Fibroblast of mammary gland (primary cell): ENCODE measurements at places on chromosomes 5 and 9.
A peak's percentile ranks its signal among the peaks of the same experiment; 100 is the strongest.

DNA sequence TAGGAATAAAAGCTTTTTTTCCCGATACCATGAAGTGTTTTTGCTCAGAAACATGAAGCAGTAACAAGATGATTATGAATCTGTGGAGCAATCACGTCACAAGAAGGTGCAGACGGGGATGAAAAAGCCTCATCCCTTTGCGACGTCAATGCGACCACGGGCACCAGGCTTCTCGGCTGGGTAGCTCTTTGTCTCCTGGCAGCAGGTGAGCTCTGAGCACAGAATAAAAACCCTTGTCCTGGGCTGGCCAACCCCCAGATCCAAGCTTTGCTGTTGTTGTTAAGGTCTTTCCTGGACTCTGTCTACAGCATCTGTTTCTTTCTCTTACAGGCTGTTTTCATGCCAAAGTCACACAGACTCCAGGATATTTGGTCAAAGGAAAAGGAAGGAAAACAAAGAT lies 113.8 kb downstream of the ANKRD18B start:
- DNase-seq = no peak

DNA sequence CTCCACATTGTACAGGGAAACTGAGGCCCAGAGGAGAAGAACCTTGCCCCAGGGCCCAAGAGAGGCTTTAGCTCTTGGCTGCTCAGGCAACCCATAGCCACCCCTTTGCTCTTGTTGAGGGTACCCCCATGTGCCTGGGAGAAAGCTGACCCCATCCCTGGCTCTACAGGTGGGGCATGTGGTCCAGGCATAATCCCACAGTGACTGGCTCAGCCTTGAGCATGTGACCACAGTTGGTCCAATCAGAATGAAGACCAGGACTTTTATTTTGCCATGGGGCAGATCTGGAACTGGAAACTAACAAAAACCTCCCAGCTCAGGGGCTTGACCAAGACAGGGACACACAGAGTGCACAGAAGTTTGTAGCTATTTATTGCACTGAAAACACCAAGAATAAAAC lies 29.3 kb downstream of the SLC6A7 start:
- peak; percentile 12 for DNase-seq

- DNase-seq = no peak
Observed at GRCh38 chr5:1251678-1252580, 26.7 kb downstream of the SLC6A18 start.

GRCh38 chr9:91421128-91421765 lies 2.4 kb downstream of the NFIL3 start:
- peak; percentile 39 for DNase-seq

GRCh38 chr9:134375430-134376385 lies 49.5 kb downstream of the RXRA start:
- DNase-seq = peak; percentile 22

GRCh38 chr9:36154331-36154952 lies 14.7 kb upstream of the CCIN start:
- peak; percentile 84 for DNase-seq

DNA sequence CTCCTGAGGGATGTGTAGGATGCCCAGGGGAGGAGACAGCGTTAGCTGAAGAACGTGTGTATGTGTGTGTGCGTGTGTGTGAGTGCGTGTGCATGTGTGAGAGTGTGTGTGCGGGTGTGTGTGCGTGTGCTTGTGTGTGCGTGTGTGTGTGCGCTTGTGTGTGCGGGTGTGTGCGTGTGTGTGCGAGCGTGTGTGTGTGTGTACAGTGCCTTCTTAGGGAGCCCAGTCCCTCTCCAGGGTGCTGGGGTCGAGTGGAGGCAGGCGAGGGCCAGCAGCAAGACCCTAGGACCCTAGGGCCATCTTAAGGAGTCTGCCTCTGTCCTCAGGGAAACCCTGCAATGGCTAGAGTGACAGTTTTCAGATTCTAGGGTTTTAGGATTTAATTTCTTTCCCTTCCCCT lies 26.0 kb upstream of the STXBP1 start:
- DNase-seq = no peak

DNA sequence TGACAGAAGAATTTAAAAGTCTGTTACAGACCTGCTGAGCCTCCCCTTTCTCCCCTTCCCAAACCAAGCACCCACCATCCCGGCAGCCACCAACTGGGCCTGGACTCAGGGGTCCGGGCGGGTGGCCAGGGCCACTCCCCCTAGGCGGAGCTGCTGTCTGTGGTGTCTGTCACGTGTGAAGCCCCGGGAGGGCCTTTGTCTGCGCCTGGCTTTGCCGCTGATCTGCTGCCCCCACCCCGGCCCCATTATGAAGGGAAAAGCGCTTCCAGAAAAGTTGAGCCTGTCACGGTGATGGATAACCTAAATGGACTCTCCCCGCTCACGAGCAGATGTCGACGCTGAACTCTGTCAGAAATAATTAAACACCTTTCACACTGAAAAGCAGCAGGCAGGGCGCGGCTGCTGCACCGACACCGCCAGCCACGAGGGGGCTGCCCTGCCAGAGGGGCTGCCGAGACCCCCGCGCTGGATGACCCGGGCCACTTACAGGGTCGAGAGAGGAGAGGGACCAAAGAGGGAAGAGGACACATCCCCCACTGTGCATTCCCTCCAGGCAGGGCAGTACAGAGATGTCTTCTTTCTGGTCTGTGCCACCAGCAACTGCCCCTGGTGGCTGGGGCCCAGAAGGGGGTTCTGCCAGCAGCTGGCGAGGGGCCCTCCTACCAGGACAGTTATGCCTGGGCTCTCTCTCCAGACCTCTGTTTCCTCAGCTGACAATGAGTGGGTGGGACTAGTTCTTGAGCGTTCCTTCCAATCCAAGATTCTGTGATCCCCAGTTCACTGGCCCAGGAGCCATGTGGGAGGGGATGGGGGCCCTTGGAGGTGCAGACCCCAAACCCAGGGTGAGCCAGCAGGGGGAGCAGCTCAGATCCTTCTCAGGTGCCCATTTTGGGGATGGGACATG lies 36.0 kb upstream of the BARHL1 start:
- DNase-seq = peak; percentile 24

GRCh38 chr9:72807765-72808445 lies 144.9 kb downstream of the ALDH1A1 start:
- DNase-seq = no peak

GRCh38 chr9:104784098-104784497 lies 20.2 kb downstream of the NIPSNAP3B start:
- DNase-seq = no peak

GRCh38 chr5:166251786-166252185 lies 2039.7 kb upstream of the WWC1 start:
- DNase-seq = no peak

GRCh38 chr5:106757672-106758071 lies 913.1 kb downstream of the EFNA5 start:
- DNase-seq = no peak

GRCh38 chr5:175107865-175108264 lies 336.1 kb downstream of the DRD1 start:
- no peak for DNase-seq

- no peak for DNase-seq
Observed at GRCh38 chr5:180557217-180557809, 34.0 kb downstream of the SCGB3A1 start.

- DNase-seq = peak; percentile 64
Observed at GRCh38 chr5:172707285-172708182, 63.5 kb downstream of the DUSP1 start.

DNA sequence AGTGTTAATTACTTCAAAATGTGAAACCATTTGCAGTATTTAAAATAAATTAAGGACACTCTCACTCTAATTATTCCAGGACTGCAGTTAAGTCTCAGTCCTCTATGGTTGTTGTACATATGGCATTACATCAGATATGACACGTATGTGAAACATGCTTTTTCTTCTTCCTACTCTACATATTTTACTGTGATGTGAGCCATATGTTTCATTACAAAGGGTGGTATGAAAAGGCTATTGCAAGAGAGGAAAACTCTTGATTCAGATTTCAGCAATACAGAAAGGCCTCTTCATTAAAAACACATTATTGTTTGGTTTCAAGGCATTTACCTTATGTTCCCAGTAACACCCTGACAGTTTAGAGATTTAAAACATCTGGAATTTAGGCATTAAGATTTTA lies 964.5 kb upstream of the DMAC1 start:
- peak; percentile 75 for DNase-seq

DNA sequence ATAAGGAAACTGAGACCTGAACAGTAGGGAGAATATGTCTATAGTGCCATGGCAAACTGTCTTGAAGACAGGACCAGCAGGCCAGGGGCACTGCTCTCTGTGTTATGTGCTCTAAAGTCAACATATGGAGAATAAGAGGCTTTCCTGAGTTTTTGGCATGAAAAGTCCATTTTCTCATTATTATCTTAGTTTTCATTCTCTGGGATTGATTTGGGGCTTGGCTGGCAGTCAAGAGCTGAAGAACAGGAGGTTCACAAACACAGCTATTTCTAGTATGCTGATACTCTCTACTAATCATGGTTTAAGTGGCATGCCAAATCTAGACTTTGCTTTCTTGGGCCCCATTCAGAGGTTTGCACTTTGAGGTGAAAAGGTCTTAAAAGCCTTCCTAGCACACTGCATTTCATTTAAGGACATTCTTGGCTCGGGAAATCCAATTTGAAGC lies 404.4 kb downstream of the ZNF608 start:
- DNase-seq = peak; percentile 91

DNA sequence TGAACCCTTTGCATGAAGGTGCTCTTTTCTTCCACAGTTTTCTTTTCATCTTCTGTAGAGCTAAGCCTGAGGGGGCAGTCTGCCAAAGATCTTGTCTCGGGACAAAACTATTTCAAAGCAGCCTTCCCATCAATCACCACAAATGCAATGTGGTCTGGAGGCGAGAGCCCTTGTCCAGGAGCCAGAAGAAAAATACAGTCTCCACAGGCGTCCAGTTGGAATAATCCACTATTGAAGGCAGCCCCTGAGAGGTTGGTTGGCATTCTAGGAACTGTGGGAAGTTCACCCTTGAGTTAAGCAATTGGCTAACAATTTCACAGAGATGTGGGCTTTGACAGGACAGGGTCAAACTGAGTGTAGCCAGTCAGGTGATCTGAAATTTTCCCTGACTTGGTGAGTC lies 72.0 kb downstream of the SEMA6A start:
- DNase-seq = peak; percentile 59

- no peak for DNase-seq
Observed at GRCh38 chr5:161382685-161383084, 163.8 kb downstream of the GABRB2 start.

DNA sequence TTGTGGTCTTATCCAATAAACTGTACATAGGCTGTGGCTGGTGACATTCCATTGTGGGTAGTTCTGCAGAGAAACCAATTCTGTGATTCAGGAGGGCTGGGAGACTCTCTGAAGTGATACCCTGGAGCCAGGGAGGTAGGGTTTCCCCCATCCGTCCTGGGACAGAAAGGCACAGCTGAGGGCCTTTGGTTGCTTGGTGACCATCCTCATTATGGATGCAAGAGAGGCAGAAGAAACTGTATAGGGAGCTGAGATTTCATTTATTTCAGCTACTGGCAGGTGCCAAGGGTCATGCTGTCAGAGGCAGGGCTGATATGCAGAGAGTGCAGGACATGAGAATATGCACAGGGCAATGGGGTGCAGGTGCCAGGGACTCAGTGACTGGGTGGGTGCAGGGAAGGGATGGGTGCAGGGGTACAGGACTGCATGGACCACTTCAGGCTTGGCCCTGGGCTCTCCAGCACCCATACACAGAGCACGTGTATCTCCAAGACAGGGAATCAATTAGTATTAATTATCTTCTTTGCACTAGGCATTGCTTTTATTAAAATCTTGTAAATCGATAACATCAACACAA lies 236.5 kb downstream of the ICE1 start:
- DNase-seq = no peak

- peak; percentile 99 for DNase-seq
Observed at GRCh38 chr5:65198456-65199120, 283.1 kb downstream of the ADAMTS6 start.

- DNase-seq = peak; percentile 38
Observed at GRCh38 chr5:143491646-143492045, 88.2 kb upstream of the NR3C1 start.

DNA sequence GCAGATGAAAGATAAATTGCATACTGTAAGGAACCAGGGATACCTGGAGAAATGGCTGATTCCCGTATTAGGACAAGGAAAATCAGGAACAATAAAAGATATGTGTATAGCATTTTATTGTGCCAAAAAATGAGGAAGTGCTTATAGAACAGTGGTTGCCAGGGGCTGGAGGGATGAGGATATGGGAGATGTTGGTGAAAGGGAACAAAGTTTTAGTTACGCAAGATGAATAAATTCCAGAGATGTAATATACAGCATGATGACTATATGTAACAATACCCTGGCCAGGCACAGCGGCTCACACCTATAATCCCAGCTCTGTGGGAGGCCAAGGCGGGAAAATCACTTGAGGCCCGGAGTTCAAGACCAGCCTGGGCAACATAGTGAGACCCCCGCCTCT lies 101.8 kb downstream of the CDK5RAP2 start:
- DNase-seq = peak; percentile 78

- no peak for DNase-seq
Observed at GRCh38 chr5:881551-881935, 11.1 kb downstream of the BRD9 start.

- no peak for DNase-seq
Observed at GRCh38 chr5:115471345-115472063, 73.1 kb downstream of the FEM1C start.

GRCh38 chr5:150339841-150340240 lies 17.7 kb upstream of the TCOF1 start:
- no peak for DNase-seq

GRCh38 chr5:142141463-142141862 lies 32.9 kb downstream of the NDFIP1 start:
- no peak for DNase-seq

- no peak for DNase-seq
Observed at GRCh38 chr5:78001197-78001596, 225.1 kb upstream of the TBCA start.

DNA sequence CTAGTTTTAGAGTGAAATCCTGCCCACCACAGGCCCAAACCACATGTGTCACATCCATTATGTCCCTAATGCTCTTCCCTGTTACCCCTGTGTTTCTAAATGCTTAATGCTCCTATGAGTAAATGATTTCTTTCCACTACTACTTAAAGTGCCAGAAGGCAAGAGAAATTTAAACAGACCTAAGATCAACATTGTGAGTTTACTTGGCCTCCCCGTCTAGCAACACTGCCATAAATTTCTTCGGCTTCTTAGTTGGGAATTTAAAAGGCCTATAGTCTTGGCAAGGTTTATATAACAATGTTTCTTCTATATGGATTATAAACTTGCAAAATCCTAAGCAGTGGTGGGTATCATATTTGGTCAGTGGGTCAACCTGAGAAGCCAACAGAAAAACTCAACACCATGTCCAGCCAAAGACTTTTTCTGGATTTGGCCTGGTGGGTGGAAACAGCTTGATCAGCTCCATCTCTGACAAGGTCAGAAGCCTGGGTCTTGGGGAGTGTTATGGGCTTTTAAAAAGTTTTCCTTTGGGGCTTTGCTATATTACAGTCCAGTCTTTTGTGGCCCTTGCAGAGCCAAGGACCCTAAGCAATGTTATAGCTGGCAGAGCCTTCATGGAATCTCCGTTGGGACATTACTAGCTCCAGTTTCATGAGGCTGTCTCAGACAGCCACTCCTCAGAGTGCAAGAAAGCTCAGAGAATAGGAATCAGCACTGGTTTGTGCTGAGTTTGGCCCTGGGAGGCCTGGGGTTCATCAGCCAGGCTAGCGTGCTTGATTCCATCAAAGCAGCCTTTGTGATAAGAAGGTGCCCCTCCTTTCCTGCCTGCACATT lies 119.8 kb downstream of the PRDM6 start:
- DNase-seq = no peak

GRCh38 chr5:172979778-172980177 lies 3.8 kb upstream of the ATP6V0E1 start:
- DNase-seq = peak; percentile 67
